ENCODE measurements at places on chromosomes 5 and 9.

- DNase-seq = no peak
Observed at GRCh38 chr5:74578356-74579044, 62.0 kb downstream of the ENC1 start.

- no peak for DNase-seq
Observed at GRCh38 chr5:139248826-139249453, 44.6 kb upstream of the MATR3 start.

- no peak for DNase-seq
Observed at GRCh38 chr9:101375546-101375945, 9.3 kb downstream of the BAAT start.

GRCh38 chr5:132489051-132489770 is 1.4 kb downstream of the IRF1 start:
- DNase-seq = no peak

GRCh38 chr5:124878583-124879342 is 132.3 kb upstream of the ZNF608 start:
- DNase-seq = no peak

DNA sequence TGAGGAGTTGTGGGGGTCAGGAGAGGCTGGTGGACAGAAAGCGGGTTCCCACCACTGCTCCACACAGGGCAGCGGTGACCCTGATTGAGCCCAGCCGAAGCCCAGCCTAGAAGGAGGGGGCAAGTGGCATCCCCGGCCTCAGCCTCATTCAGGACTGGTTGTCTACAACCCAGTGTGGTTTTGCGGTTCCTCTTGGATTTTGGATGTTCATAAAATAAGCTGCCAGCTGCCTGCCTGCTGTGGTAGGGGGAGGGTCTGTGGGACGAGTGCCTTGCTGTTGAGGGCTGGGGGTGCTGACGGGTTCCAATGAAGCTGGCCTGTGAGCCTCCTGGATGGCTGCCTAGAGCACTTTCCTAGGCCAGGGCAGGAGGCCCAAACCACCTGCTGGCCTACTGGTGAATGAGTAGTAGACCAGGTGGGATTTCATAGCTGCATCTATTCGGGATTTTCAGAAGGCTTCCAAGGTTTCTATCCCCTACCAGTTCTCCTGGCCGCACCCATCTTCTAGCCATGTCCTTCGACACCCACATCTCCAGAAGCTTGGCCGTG is 102.4 kb downstream of the NDFIP1 start:
- DNase-seq = no peak

- DNase-seq = no peak
Observed at GRCh38 chr5:38643616-38644015, 87.2 kb upstream of the LIFR start.

DNA sequence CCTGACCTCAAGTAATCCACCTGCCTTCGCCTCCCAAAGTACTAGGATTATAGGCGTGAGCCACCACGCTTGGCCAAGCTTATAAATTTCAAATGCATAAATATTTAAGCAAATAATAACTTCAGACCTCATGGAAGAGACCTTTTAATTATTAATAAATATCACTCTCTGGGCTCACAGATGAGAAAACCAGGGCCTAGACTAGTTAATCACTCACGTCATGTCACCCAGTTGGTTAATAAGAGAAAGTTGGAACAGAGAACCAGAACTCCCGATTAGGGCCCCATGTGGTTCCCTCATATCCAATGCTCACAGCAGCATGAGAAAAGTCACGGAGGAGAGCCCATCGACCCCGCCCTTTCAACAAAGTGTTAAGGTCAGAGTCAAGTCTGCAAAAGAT is 79.3 kb downstream of the EPB41L4A start:
- DNase-seq = no peak

- DNase-seq = no peak
Observed at GRCh38 chr5:90161414-90161813, 248.1 kb downstream of the CETN3 start.

GRCh38 chr5:42840269-42840668 is 28.6 kb upstream of the SELENOP start:
- DNase-seq = peak; percentile 55

DNA sequence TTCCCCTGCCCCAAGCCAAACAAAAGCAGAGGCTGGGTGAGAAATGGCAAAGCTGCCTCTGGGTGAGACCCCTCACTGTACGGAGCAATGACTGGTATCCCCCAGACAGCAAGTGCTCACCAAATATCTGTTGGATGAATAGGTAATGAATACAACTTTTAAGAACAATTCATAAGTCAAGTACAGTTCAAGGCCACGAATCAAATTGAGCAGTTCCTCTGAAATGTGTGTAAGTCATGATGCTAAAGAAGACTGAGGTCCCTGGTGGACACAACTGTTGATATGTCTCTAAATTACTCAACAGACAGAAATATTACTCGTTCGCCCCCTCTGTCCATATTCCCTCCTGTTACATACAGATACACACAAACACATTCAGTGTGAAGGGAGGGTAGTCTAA is 160.7 kb downstream of the GLIS3 start:
- no peak for DNase-seq

- no peak for DNase-seq
Observed at GRCh38 chr9:23496489-23497136, 329.4 kb downstream of the ELAVL2 start.

DNA sequence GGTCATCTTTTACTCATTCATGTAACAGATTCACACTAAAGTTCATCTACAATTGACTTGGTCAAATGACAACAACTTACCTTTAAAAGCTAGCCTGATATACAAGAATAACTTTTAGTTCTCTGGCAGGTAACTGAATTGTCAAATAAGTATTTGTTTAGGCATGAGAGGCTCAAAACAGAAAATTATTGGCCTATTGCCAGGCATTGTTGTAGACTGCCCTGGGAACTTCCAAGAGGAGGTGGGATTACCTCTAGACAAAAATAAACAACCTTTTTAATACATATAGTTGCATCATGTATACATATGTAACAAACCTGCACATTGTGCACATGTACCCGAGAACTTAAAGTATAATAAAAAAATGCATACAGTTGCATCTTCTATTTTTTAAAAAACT is 18.2 kb upstream of the SLCO4C1 start:
- no peak for DNase-seq
